ENCODE measurements at places on chromosomes 6 and 20.

GRCh38 chr6:122833021-122833491 is 44.0 kb downstream of the SMPDL3A start:
- DNase-seq, result no peak

- no peak for DNase-seq
Measured at GRCh38 chr6:148375401-148375800, 32.8 kb downstream of the SASH1 start.

DNA sequence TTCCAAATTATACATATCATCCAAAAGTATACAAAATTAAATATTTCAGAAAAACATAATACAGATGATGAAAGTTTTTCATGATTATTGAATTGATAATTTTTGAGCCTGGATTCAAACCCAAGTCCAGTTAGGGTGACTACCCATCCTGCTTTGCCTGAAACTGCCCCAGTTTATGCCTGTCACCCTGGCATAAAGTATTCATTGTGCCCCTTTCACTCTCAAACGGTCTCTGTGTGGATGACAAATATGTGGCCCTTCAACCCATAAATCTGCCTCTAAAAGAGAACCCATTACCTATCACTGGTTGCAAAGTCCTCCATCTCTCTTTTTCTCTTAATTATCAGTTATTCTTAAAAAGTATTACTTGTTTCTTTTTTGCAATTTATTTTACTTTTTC is 553.7 kb upstream of the JARID2 start:
- DNase-seq, result no peak

DNA sequence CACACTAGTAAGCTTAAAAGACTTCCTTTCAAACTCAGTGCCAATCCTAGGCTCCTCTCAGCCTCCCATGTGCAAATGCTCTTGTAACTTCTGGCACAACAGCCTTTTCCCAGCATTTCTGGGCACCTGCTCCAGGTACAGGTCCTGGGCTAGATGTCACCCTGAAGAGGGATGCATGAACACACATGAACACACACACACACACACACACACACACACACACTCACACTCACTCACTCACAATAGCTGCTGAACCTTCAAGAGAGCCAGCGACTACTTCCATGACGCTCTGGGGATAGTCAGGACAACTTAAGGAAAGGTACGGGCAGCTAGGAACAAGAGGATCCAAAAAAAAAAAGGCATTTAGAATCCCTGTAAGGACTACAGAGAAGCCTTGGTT is 122.8 kb downstream of the INSM1 start:
- DNase-seq, result no peak

DNA sequence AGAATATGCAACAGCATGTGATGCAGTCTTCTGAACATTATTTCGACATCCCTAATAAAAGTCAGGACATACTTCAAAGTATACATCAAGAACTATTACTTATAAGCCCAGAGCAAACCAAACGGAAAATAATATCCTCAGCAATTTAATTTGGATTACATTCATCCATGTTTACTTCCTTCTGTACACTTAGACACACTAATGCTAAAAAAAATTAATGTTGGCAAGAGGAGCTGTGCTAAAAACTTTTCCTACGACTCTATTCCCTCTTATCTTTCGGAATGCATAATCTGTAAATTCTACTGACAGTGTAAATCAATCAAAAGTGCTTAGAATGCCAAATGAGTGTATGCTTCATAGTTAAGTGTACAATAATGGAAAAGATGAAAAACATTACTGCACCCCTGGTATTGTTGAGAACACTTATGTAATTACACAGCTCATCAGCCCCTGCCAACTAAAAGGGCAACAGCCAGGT is 301.2 kb upstream of the HSF2 start:
- no peak for DNase-seq

DNA sequence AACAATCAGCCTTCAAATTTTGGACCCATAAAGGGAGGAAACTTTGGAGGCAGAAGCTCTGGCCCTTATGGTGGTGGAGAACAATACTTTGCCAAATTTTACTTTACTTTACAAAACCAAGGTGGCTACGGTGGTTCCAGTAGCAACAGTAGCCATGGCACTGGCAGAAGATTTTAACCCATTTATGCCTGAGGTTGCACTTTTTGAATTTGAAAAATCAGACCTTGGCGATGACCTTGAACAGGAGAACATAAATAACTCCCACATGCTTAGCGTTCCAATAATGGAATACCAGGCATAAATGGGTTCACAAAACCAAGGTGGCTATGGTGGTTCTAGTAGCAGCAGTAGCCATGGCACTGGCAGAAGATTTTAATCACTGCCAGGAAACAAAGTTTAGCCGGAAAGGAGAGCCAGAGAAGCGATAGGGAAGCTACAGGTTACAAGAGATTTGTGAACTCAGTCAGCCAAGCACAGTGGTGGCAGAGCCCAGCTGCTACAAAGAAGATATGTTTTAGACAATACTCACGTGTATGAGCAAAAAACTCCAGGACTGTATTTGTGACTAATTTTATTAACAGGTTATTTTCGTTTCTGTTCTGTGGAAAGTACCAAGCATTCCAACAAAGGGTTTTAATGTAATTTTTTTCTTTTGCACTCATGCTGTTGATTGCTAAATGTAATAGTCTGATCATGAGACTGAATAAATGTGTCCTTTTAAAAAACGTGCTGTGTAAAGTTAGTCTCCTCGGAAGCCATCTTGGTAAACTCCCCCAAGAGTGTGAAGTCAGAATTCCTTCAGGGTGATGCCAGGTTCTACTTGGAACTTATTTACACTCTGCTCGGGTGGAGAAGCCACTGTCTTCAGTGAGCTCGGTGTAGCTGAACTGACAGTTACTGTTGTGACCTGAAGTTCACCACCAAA is 6.7 kb downstream of the SFT2D1 start:
- no peak for DNase-seq

GRCh38 chr6:159254186-159254585 is 85.0 kb downstream of the FNDC1 start:
- DNase-seq, result no peak

DNA sequence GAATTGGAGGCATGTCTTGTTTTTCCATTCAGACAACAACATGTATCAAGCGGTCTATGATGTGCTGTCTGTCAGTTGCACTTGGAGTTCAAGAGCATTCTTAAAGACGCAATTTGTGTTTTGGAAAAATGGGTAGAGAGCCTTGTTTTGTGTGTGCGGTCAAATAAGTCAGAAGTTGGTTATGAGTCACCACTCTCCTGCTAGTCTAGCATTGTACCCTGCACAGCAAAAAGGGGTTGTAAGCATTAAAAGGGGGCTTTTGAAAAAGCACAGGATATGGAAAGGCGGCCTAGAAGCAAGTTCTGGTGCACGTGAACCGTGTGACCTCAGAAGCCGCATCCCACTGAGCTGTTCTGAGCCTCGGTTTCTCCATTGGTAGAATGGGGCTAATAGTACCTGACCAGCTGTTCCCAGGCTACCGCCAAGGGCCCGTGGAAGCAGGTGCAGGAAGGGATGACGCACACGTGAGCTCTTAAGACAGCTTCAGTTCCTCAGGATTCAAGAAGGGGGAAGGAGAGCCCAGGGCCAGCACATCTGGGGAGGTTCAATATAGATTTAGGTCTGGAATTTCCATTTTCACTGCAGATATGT is 61.6 kb upstream of the SNX9 start:
- no peak for DNase-seq

GRCh38 chr6:42025845-42026243 is 24.5 kb upstream of the TAF8 start:
- DNase-seq, result no peak

Measured in stimulated activated CD4-positive, alpha-beta T cell treated with anti-CD3 and anti-CD28 coated beads, Interleukin-15, amount 100 ng/mL, for 48 hours (primary cell).